ENCODE measurements at places on chromosomes 7 and 10.

GRCh38 chr10:2733278-2733963, 333.9 kb upstream of the PFKP start:
- no peak for DNase-seq

DNA sequence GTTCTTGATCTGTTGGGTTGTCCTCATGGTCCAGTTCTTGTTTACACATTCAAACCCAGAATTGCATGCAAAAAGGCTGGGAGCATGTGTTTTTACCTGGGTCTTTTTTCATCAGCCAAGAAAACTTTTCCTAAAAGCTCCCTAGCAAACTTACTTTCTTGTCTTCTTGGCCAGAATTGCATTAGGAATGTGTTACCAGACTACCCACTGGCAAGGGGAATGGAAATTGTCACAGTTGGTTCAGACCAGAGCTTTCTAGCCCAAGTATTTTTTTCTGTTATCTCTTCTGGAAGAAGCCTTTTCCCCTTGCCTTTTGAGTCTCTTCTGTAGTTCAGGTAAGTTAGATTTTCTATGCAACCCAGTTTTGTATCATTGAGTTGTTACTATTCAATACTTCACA, 77.5 kb downstream of the BMPR1A start:
- DNase-seq, result no peak

DNA sequence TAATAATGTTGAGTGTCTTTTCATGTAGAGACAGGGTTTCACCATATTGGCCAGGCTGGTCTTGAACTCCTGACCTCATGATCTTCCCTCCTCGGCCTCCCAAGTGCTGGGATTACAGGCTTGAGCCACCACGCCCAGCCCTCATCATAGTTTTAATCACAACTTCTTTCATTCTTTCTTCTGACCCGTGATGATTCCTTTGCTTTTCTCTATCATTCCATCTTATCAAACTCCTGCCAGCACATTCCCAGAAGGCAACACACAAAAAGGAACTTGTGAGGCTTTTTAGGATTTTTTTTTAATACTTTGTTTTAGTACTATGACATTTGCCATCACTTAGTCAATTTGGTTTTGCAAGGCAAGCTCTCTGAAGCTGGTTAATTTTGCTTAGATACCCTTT, 77.5 kb upstream of the MEOX2 start:
- DNase-seq, result no peak

DNA sequence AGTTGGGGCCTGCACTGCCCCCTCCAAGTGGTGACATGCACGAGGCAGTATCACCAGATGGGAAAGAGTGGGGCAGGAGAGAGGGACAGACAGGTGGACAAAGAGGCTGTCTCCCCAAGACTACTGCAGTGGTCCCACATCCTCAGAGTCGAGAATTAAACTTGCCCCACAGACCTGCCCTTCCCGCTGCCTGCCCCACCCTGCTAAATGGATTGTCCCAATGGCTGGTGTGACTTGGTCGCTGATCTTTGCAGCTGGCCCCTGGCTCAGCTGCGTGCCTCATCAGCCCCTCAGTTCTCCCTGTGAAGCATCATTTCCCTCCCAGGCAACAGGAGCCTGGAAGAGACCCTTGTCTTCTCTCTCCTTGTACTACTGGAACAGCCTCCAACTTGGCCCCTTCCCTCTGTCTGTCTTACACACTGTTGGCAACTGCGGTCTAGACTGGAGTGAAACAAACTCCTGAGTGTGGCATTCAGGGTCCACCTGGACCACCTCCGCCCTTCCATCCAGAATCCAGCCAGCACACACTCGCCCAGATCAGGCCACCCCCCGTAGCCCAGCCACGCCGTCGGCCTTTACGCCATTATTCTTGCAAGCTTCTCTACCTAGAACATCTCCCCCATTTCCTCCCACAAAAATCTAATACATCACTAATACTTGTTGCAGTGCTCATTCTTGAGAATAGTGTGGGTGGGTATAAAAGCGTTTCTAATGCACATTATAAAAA, 275.1 kb downstream of the CELF2 start:
- no peak for DNase-seq

DNA sequence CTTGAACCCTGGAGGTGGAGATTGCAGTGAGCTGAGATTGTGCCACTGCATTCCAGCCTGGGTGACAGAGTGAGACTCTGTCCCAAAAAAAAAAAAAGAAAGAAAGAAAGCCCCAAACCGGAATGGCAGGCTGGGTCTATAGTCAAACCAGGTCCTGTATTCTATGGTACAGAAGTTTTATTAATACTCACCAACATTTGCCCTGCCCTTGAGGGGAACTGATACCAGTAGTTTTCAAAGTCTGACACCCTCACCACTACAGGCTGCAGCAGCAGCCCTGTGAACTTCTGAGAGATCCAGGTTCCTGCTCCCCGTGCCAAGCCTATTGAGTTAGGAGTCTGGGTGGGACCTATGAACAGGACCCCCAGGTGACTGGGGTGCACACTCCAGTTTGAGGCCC, 80.6 kb downstream of the RGS10 start:
- DNase-seq, result no peak

GRCh38 chr10:22335173-22335933, 9.9 kb upstream of the SPAG6 start:
- DNase-seq, result no peak

All from cortex of kidney (tissue), 1 donor.